GM23248 (cell line): ENCODE measurements at places on chromosomes 3 and 15. TPM values are rescaled to one million over a fixed set of nuclear protein-coding genes. Genes with fewer than 3 reads are reported as not detected.

DNA sequence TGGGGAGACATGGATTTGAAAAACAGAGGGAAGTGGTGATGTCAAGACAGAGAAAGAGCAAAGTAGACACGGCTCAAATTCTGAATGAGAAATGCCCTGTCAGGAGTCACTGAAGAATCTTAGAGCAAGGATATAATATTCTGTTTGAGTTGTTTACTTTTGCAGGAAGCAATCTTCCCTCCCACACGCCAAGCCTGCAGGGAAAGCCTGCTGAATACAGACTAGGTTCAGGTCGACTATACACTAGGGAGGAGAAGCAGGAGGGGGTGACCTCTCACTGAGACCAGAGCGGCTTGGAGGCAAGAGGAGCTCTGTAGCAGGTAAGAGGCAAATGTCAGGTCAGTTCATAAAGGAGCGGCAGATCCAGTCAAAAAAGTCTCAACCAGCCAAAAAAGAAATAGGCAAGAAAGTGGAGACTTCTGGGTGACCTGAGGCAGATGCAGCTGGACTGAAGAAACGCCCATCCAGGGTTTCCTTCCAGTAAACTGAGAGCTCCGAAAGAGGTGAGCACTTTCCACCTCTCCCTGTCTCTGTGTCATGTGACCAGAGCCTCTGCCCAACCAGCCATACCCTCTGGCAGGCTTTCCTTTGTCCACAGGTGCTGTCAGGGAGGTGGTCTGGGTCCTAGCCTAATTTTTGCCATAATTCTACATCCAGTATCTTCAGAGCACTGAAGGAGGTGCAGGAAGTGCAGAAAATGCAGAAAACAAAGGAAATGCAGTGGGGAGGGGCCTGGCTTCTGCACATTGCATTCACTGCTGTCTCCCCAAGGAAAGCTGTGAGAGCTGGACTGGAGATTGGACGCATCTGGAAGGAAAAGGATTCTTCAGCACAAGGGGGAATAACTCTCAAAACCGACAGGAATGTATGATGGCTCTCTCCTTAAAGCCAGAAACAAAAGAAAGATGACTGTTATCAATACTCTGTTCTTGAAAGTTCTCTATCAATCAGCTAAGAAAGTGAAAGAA lies 37.8 kb upstream of the CTXND1 start:
- peaks cover 50% of the 10 kb centered on the region for H3K27me3 ChIP-seq
- no peak overlapping the region for H3K27ac ChIP-seq
- no peak for DNase-seq
- H3K4me1 ChIP-seq = no peaks in the 10 kb centered on the region
- no peak overlapping the region for H3K4me3 ChIP-seq

DNA sequence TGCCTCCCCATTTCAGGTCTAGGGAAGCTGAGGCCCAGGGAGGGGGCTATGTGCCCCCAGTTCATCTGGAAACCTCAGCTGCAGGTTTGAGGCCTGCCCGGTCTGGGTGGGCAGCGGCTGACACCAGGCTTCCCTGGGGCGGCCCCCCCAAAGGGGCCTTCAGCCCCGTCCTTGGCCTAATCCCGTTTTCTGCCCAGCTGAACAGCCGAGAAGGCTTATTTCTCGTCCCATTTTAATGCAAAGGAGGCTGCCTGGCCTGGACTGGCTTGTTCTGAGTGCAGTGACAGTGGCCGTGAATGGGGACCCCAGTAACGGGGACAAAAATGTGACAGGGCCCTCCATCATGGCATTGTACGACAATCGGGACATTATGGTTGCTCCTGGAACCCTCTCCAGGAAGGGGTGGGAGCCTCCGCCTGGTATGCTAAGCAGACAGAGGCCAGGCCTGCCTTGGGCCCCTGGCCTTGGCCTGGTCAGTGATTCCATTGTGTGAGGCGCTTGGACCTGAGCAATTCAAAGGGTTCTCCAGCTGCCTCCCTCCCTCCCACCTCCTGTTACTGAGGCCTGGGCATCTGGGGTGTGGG lies 93.9 kb downstream of the WNT7A start:
- no peak overlapping the region for H3K4me3 ChIP-seq
- H3K4me1 ChIP-seq = no peaks in the 10 kb centered on the region
- no peak overlapping the region for H3K27ac ChIP-seq
- peaks cover 11% of the 10 kb centered on the region for H3K27me3 ChIP-seq

GRCh38 chr3:128348805-128349531 lies 117.7 kb downstream of the DNAJB8 start:
- no peaks in the 10 kb centered on the region for H3K4me1 ChIP-seq
- H3K4me3 ChIP-seq = no peak overlapping the region
- H3K27ac ChIP-seq = no peak overlapping the region
- H3K36me3 ChIP-seq = no peaks in the 10 kb centered on the region
- DNase-seq = peak; percentile 19

FBXL22 gene
- 0.32 TPM in 1 of 2 replicates, not detected in the other for total RNA-seq
